Neural progenitor cell (in vitro differentiated cells): ENCODE measurements at places on chromosomes 6 and 20. TPM values are rescaled to one million over a fixed set of nuclear protein-coding genes. Genes with fewer than 3 reads are reported as not detected.

GCNT2 gene
- total RNA-seq = 34.7 and 48.4 TPM in 2 replicates

GRCh38 chr6:68695403-68695802 is 60.3 kb downstream of the ADGRB3 start:
- DNase-seq = no peak

PPP1R14C gene
- total RNA-seq = 0.06 and 0.26 TPM in 2 replicates

LPA gene
- total RNA-seq = not detected in 2 replicates

- DNase-seq = peak; percentile 28
Observed at GRCh38 chr20:7926767-7927166, 13.5 kb downstream of the HAO1 start.

DACT2 gene
- total RNA-seq = 0.36 and 5.5 TPM in 2 replicates

DNA sequence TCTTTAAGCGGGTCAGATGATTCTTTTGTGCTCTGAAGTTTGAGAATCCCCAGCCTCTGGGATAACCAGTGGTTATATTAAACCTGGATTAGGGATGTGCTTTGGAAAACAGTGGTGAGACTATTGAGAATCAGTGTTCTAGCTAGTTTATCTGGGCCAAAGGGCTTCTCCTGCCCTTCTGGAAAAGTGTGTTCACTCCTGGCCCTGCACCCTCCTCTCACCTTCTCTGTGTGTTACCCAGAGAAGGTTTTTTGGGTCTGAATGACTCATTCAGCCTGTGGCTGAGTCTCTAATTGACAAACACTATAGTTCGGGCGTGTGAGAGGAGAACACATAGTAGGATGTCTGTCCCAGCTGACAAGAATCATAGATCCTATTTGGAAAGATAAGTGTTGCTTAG is 66.7 kb downstream of the LRRC1 start:
- peak; percentile 12 for DNase-seq

ADTRP gene
- not detected in 2 replicates for total RNA-seq

TRIM15 gene
- not detected in 2 replicates for total RNA-seq

DNA sequence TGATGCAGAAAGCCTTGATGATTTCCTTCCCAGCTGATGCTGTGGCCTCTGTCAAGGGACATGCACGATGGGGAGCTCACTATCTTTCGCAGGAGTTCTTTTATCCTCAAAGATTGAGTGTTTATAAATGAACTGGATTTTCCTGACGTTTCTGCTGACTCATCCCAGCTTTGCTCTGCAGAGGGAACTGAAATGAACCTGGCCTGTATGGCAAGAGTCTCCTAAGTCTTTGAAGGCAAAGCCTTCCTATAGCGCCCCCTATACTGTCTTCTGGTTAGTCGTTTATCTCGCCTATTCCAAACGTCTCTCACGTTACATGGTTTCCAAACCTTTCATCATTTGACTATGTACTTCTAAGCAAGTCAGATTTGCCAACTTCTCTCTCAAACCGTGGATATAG is 565.3 kb downstream of the KIF16B start:
- peak; percentile 33 for DNase-seq

GMPR gene
- not detected in 2 replicates for total RNA-seq

GRCh38 chr6:4610256-4610655 is 165.9 kb upstream of the CDYL start:
- no peak for DNase-seq
